Stimulated activated CD8-positive, alpha-beta memory T cell treated with anti-CD3 and anti-CD28 coated beads, Interleukin-15, amount 100 ng/mL, for 24 hours (primary cell): ENCODE measurements at places on chromosomes 4 and X.

- no peak for DNase-seq
These were observed 31.7 kb downstream of the RXFP1 start for GRCh38 chr4:158553364-158553763.

GRCh38 chr4:180134091-180134866, 2108.9 kb upstream of the TENM3 start:
- DNase-seq: no peak

- no peak for DNase-seq
These were observed 27.8 kb downstream of the COPS4 start for GRCh38 chr4:83062739-83063138.

DNA sequence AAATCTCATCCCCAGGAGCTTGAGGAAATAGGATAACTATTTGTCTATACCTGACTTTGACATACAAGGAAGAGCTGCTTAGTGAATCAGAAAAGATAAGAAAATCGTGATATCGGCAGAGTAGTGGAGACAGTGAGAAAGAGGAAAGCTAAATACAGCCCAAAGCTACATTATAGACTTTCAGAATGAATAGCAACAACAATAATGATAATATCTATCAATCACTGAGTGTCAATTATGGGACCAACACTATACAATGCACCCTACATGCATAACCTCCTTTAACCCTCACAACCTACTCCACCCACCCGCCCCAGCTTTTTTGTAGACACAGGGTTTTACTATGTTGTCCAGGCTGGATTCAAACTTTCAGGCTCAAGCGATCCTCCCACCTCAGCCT, 205.1 kb downstream of the PPP3CA start:
- no peak for DNase-seq

DNA sequence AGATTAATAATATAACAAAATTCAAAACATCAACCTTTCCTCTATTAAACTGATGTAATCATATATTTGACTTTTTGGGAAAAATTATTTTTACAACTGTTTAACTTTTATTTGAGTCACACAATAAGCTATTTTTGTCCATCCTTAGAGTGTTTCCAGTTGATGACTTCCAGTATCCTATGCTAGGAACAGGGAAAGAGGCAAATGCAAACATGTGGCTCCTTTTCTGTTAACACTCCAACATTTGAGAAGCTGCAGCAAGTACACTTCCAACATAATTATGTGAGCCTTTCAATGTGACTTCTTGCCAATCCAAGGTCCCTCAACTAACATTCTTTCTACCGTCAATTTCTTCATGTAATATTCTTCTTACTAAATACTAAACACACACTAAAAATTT, 117.7 kb downstream of the PPA2 start:
- DNase-seq: no peak

DNA sequence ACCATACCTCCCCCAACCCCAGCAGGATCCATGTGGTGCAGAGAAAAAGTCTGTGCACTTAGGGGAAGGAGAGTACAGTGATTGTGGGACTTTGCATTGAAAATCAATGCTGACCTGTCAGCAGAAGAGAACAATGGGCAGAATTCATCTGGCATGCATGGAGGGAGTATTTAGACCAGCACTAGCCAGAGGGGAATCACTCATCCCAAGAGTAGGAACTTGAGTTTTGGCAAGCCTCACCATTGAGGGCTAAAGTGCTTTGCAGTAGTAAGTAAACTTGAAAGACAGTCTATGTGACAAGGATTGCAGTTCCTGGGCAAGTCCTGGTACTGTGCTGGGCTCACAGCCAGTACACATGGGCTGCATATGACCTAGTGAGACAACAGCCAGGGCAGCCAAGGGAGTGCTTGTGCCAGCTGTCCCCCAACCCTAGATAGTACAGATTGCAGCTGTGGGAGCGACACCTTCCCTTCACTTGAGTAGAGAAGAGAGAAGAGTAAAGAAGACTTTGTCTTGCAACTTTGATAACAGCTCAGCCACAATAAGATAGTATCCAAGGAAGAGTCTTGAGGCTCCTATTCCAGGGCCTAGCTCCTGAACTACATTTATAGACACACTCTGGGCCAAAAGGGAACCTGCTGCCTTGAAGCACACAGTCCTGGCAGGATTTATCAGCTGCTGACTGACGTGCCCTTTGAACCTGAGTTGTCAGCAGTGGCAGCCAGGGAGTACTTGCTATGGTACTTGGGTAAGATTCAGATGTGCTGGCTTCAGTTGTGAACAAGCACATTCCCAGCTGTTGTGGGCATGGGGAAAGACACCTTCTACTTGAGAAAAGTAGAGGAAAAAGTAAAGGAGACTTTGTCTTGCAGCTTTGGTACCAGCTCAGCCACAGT, 48.7 kb downstream of the HDX start:
- DNase-seq: no peak

DNA sequence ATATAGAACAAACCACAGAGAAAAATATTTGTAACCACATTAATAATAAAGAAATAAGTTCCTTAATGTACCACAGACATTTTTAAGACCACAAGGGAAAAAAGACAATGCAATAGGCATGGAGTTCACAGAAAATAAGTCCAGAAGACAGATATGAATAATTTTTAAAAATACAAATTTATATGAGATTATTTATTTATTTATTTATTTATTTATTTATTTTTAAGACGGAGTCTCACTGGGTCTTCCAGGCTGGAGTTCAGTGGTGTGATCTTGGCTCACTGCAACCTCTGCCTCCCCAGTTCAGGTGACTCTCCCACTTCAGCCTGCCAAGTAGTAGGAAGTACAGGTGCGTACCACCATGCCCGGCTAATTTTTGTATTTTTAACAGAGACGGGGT, 53.7 kb downstream of the THAP9 start:
- no peak for DNase-seq

DNA sequence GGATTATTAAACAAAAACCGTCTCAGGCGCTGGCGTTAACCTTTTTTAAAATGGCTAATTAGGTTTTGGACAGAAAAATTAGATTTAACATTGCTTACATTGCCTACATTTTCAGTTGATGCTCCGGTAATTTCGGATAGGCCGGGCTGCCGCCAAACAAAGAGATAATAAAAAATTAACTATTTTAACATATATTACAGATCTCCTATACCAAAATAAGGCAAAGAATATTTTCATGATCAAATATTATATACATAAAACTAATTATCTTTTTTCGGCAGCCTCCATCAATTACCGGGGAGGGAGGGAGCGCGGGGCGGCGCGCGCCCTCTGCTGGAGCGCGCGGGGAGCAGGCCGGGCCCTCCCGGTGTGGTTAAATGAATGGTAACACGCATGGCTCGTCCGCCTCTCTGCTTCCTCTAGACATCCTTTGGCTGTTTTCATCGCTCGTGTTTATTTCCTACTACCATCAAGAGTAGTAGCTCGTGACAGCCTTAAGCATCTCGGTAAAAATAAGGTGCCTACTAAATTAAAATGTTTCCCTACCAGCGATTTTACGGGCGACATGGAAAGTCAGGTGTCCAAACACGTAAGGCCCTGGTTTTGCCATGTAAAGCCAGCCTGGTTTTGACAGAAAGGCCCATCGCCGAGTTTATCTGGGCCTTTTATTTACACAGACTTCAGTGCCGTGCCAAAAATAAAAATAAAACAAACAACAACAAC, 52.4 kb upstream of the TMEM33 start:
- DNase-seq: peak; percentile 35

DNA sequence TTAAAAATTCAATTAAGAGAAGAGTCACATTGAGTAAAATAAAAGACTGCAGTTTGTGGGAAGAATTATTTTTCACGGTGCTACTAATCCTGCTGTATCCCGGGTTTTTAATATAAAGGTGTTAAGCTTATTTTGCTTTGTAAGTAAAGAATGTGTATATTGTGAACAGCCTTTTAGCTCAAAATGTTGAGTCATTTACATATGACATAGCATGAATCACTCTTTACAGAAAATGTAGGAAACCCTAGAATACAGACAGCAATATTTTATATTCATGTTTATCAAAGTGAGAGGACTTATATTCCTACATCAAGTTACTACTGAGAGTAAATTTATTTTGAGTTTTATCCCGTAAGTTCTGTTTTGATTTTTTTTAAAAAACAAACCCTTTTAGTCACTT, 39.7 kb downstream of the IRS4 start:
- DNase-seq: no peak

GRCh38 chr4:76795243-76795642, 102.7 kb downstream of the SOWAHB start:
- DNase-seq: no peak
